Naive B cell (primary cell): ENCODE measurements at places on chromosomes 5 and 9.

- DNase-seq = no peak
Observed at GRCh38 chr9:121902461-121903135, 190.5 kb downstream of the TTLL11 start.

- DNase-seq = no peak
Observed at GRCh38 chr9:72597181-72597517, 75.7 kb downstream of the TMC1 start.

- peak; percentile 48 for DNase-seq
Observed at GRCh38 chr5:75847561-75848021, 130.4 kb upstream of the POC5 start.

DNA sequence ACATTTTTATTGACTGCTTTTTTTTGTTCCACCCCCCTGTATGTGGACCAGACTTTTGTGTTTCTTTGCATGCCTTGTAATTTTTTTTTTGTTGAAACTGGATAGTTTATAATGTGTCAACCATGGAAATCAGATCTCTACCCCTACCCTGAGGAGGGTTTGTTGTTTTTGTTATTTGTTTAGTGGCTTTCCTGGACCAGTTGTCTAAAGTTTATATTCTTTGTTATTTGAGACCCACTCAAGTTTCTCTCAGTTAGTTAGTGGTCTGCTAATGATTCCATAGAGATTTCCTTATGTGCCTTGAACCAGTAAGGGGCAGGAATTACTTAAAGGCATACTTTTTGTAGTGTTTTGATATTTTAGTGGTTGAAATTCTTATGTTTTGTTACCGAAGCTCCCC, 41.1 kb downstream of the GCNT1 start:
- DNase-seq = no peak

DNA sequence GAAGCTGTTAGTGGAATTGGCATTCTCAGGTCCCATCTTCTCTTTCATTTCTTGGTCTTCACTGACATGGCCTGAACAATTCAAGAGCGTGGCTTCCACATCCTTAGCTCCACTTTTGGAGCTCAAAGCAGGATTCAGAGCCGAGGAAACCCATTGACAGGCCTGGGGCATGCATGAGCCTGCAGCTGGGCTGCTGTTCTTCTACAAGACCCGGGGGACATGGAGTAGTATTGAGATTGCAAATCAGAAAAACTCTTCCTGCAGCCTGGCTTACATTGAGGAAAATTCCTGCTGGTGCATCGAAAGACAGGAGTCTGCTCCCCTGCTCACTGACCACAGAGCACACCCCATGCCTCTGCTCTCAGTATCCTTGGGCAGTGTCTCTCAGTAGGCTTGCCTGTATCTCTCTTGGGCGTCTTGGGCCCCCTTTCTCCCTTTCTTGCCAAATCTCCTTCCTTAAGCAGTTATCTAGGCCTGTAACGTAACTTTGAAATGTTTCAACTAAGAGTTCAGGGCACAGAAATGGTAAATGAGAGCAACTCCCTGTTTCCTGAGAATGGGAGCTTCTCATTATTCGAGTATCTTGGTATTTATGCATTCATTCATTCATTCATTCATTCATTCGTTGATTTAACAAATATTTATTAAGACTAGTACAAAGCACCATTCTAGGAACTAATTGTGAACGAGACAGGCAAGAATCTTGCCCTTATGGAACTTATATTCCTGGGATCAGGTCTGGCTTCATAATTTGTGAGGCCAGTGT, 603.6 kb upstream of the CLINT1 start:
- no peak for DNase-seq

- peak; percentile 29 for DNase-seq
Observed at GRCh38 chr5:140372971-140373487, 13.0 kb downstream of the SLC4A9 start.

DNA sequence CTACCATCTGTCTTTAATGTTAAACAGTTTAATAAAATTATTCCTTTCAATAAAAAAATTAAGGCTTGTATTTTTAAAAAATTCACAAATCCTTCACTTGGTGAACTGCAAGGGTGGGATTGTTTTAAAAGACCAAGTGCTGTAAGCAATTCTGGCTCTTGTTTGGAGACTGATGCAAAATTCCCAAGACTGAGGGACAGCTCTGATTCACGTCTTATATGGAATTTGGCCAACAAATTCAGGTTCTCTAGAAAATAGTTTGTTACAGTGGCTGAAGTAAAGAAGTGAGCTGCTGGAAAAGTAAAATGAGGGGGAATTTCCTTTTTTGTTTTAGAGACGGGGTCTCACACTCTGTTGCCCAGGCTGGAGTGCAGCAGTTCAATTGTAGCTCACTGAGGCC, 58.3 kb downstream of the PRELID2 start:
- no peak for DNase-seq

- DNase-seq = no peak
Observed at GRCh38 chr5:61026004-61026403, 81.0 kb downstream of the NDUFAF2 start.

GRCh38 chr5:111930905-111931461, 174.0 kb upstream of the NREP start:
- DNase-seq = no peak

- no peak for DNase-seq
Observed at GRCh38 chr5:103505581-103506305, 56.8 kb downstream of the NUDT12 start.

GRCh38 chr9:100639854-100640253, 62.0 kb downstream of the CAVIN4 start:
- DNase-seq = no peak

DNA sequence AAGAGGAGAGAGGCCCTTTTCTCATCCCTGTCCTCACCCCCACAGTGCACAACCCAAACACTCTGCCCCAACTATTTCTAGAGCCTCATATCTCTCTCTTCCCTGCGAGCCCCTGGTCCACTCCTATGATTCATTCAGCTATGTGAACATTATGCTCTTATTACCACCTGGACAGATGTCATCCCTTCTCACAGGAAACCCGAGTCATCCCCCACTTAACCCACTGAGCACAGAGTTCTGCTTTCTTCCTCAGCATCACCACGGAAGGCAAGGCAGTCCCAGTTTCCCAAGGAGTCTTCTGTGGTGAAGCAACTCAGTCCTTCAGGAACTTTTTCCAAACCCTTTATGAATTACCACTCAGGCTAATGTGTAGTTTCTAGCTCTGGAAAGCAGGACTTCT, 1.3 kb downstream of the DNAI1 start:
- DNase-seq = no peak

- DNase-seq = no peak
Observed at GRCh38 chr5:143205386-143205785, 198.1 kb downstream of the NR3C1 start.

GRCh38 chr5:141411575-141411974, 1.2 kb upstream of the PCDHGA10 start:
- no peak for DNase-seq

DNA sequence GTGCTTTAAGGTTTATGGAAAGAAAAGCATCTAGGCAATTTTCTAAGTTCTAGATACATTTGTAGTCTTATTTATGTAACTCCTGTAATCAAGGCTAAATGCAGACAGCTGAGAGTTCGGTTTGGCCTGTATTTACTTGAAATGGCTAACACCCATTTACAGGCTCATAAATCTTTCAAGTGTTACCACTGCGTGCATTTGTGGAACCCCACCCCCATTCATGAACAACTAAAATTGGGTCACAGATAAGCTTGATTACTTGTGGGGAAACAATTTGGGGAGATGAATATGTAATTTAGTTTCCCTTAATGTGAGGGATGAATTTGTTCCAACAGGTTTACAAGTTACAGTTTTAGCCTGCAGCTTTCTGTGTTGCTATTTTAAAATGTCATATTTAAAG, 360.6 kb downstream of the ARRDC3 start:
- DNase-seq = no peak

- no peak for DNase-seq
Observed at GRCh38 chr5:122864400-122864799, 19.0 kb downstream of the SNX24 start.

DNA sequence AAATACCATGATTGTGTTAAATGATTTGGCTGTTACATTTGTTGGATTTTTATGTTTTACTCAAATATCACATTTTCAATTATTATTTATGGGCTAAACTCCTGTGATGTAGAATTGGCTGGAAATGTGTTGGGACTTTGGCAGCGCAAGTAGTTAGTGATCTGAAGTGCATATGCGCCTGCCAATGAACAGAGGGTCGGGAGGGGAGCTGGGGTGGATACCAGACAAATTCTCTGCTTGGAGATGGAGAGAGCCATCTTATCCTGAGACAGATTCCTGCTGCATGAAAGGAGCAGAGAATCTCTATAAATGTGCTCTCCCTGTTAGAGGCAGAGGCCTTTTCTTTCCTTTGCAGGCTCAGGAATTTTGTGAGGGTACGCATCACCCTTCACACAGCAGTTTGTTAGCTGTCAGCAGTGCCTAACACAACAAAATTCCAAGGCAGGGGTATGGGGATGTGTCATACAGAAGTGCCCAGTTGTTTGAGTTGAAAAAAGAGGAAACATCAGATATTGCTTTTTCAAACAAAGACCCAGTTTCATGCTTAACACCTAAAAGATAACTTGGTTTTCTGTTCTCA, 489.1 kb downstream of the CSNK1G3 start:
- DNase-seq = no peak

DNA sequence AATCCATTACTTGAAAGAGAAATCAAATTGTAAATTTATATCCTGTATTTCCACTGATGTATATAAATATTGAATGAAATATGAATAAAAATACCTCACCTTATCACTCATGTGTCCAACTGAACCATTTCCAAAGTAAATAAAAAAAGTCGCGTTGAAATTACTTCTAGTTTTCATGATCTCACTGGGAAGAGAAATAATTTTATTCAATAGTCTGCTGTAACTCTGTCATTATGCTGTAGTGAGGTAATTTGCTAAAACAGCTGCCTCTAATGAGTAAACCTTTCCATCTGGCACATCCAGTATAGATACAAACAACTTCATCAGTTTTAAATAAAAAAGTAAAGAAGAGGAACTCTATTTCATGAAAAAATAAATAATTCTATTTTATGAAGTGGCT, 611.5 kb downstream of the ZNF608 start:
- no peak for DNase-seq

DNA sequence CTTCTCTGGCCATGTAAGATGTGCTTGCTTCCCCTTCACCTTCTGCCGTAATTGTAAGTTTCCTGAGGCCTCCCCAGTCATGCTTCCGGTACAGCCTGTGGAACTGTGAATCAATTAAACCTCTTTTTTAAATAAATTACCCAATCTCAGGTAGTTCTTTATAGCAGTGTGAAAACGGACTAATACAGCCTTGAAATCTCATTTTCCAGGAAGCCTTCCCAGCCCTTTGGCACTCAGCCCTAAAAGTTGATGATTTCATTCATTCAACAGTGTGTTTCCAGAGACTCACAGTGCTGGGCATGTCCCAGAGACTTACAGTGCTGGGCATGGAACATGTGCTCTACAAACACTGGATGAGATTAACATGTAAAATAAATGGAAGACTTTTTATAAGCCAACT, 135.8 kb downstream of the DCP2 start:
- no peak for DNase-seq
